ENCODE measurements at places on chromosomes 4 and X. TPM values are rescaled to one million over a fixed set of nuclear protein-coding genes. Genes with fewer than 3 reads are reported as not detected.

DNA sequence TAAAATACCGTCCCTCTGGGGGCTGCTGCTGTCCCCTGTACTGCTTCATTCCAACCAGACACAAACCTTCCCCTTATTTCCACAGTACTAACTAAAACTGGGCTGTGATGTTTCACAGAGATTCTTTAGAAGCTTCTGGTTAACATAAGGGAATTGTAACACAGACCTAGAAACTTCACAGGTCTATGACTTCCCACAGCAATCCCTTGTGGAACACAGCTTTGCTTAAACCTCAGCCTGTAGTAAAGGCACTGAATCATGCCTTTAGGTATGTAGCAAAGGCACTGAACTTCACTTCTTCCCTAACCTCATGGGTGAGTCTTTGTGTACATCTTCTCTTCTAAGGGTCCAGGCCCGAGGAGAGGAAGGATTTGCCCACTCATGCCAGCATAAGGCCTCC is 49.4 kb downstream of the SPINK2 start:
- DNase-seq = no peak

DNA sequence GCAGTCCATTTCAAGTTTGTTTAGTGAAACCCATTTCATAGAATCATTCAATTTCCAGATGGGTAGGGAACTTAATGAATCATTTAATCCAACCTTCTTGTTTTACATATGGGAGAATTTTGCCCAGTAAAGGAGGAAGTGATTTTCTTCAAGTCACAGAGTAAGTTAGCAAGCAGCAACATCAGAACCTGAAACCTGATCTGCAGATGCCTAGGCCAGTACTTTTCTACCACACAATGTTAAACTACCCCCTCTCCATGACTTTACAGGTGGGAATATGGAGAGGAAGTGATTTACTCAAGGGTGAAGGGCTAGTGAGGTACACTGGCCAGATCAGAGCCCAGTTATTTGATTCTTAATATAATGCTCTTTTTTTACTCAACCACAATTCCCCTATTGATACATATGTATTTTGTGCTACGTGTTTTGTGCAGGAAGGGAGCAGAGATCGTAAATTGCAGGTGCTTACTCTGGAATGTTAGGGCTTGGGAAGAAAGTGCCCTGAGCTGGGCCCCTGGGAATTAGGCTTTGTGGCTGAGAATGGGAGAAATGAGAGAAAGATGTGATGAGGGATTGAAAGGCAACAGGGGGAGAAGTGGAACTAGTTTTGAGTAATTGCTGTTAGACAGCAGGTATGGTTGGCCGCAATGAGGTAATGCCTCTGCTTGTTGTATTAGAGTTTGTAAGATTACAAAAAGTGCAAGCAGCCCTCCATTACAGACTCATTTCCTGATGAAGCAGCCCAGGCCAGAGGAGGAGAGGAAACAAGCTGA is 6.8 kb downstream of the LHFPL1 start:
- DNase-seq = no peak

DNA sequence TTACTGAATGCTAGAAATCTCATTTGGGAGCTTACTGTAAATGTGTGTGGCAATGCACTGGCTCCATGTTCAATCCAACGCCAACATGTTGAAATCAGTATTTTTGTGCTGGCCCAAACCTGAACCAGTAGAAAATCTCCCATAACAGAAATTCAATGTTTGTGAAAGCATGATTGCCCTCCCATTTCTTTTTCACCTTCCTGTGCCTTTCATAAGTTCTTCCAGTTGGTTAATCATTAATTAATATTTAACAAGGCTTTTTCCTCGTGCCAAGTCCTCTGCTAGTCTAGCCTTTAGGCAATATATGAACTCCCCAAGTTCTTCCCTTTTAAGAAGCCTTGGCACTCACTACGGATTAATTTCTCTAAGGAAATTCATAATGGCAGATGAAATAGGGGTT is 1.3 kb upstream of the PLS3 start:
- no peak for DNase-seq

DNA sequence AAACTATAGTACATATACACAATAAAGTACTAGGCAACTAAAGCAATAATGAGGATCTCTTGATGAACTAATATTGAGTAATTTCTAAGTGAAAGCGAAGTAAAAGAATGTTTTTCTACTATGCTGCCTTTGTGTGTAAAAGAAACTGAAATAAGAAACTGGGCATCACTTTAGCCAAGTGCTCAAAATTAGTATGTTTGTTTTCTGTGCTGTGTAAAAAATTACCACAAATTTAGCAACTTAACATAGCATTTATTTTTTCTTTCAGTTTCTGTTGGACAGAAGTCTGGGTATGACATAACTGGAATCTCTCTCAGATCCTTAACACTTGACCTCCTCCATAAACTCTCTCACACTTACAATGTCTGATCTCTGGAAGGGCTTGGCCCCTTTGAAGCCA is 687.1 kb upstream of the MAGEB2 start:
- no peak for DNase-seq

DNA sequence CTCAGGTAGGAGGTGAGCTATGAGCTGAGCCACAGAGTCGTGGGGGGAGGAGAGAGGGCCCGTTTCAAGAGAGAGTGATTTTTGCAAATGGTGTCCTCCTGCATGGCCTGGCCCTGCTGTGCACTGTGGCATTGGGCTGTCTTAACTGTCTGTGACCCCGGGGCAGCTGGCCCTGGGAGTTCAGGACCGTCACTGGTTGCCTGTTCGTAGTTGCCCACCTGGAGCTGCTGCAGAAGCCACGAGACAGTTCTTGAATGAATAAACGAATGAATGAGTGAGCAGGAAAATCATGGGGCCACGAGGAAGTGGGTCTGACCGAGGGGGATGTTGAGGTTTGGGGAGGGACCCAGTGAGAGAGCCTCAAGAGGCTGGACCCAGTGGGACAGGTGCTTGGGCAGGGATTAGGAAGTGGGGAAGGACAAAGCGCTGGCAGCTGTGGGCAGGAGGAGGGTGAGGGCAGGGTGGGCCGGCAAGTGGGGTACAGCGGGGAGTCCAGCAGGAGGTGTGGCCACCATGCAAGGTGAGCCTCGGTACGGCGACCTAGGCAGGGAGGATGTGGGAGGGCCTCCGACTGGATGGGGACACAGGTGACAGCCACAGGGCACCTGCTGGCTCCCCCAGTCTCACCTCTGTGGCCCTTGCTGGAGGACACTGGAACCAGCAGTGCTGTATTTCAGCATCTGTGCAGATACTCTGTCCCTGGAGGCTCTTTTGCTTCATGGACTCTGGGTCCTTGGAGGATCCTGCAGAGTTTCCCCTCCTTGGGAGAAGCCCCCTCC is 10.2 kb downstream of the RGS12 start:
- DNase-seq = no peak

GRCh38 chr4:17098996-17099395 is 200.6 kb upstream of the LDB2 start:
- no peak for DNase-seq

TCP11X1 gene
- not detected for total RNA-seq

CORIN gene
- total RNA-seq = 1.2 TPM

- no peak for DNase-seq
These were observed 45.6 kb downstream of the TMEM154 start for GRCh38 chr4:152634110-152634760.

GRCh38 chr4:186074189-186074588 is 5.2 kb downstream of the TLR3 start:
- no peak for DNase-seq

GRCh38 chr4:40283413-40283812 is 51.7 kb upstream of the CHRNA9 start:
- no peak for DNase-seq

DNA sequence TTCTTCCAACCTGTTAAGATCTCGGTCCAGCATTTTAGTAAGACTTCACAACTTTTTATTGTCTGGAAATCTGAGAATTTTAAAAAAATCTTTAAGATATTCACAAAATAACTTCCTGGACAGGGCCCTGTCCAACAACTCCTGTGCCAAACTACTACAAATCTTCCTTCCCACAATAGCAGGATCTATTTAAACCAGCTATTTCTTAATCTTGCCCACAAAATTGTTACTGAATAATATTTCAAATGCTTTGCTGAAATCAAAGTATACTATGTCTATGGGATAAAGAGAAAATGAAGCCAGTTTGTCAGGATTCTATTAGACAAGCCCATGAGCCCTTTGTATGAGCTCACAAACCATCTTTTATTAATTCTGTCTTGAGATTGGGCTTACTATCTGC is 104.1 kb upstream of the DDIT4L start:
- peak; percentile 39 for DNase-seq

GPC3 gene
- not detected for total RNA-seq

DNA sequence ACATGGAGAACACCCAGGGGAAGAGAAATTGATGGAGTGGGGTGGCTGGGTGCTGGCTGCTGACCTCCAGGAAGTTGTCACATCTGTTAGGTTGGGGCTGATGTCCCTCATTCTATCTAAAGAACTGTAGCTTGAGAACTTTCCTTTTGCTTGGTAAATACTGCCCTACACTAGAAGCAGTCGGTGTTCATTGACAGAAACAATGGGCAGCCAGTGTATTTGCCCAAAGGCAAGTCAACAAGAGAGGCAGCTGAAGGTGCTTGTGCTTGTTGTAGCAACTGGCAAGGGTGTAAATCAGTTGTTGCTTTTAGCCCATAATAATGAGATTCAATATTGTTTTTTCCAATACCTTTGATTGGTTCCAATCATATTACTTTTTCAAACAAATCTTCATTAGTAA is 956 bp downstream of the TMEM154 start:
- no peak for DNase-seq

BLOC1S4 gene
- total RNA-seq = 35.6 TPM

- DNase-seq = no peak
These were observed 100.3 kb upstream of the NDST4 start for GRCh38 chr4:115213716-115214115.

GRCh38 chr4:147737623-147738022 is 5.7 kb downstream of the ARHGAP10 start:
- DNase-seq = no peak

RNF150 gene
- total RNA-seq = 0.45 TPM

GRCh38 chr4:153114771-153115321 is 89.4 kb upstream of the TRIM2 start:
- DNase-seq = peak; percentile 78

GPR82 gene
- not detected for total RNA-seq

- no peak for DNase-seq
These were observed 56.7 kb downstream of the HTRA3 start for GRCh38 chr4:8326206-8326605.

DNA sequence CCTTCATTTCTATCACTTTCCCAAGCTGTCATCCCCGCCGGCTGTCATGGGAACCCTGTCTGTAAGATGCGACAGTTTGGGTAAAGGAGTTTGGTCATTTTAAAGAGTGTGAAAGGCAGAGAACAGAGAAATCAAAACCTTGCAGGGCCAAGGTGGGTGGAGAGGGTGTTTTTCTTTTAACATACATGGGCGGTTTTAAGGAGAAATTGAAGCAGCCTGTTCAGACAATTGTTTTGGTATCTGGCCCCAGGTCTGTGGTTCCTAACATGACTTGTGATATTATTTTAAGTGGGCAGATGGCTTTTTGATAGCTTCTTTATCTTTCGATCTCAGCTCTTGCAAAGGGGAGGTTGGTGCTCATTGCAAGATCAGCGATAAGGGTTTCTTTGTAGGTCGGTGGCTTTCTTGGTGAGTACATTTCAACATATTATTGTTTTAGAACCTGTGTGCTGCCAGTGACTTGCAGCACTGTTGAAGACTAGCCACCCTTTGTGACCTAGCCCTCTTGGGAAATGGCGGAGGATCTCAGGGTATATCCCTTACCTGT is 3.7 kb downstream of the PPP1R3F start:
- no peak for DNase-seq

SUPT20HL1 gene
- total RNA-seq = not detected

GRCh38 chrX:53795576-53795975 is 109.1 kb upstream of the HUWE1 start:
- DNase-seq = peak; percentile 1

DNA sequence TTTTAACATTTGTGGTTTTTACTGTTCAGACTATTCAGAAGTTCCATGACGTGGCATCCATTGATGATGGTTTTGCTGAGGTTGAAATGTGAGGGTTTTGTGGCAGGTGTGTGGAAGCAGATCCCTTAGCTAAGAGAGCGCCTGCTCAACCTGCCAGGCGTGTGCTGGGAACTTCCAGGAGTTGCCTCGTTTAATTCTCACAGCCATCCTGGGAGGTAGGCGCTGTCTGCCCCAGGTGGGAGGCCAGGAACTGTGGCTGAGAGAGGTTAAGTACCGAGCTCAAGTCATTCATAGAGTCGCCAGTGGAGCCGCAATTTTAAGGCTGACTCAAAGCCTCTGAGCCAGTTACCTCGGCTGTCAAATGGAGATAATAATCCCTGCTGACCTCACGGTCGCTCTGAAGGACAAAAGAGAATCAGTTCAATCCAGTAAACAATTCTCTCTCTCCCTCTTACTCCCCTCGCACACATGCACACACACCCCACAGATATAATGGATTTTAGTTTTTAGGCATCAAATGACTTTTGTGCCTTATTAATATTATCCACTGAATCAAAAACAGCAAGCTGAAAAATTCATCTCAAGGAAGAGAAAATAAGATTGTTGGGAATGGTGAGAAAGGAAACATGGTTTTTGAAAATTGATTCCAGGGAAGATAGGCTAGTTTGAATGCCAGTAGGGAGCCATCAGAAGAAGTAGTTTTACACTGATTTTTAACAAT is 171.3 kb downstream of the PTTG2 start:
- DNase-seq = peak; percentile 43

- no peak for DNase-seq
These were observed 321.3 kb downstream of the TMA16 start for GRCh38 chr4:163815776-163816175.

DNA sequence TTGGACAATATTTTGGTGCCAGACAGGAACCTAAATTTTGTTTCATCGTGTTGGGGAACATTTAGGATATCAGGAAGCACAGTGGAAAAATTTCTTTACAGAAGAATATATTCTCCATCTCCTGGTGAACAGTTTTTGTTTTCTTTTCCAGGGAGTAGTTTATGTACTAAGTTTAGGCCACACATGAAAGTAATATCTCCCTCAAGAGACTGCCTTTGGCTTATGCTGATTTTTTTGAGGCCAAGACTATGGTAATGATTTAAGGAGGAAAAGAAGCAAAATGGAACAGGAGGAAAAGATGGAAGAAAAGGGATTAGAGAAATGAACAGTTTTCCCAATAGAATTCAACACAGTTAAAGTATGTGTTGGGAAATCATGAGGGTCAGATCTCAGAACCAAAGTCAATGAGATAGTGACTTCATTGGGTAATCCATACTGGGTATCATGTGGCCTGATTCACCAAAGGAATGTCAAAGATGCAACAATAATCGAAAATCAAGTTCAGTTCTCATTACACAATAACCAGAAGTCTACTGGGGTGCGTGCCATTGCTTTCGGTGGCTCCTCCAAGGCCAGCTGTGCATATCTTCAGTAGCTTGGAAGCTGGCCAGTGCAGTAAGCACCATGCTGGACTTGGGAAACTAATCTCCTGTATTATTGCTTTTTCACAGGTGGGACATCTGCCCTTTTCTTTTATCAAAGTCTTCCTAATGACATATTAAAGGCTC is 234.8 kb downstream of the COL25A1 start:
- peak; percentile 90 for DNase-seq

STK32B gene
- 0.77 TPM for total RNA-seq

TRIM75 gene
- 0.13 TPM for total RNA-seq

GRCh38 chrX:39894683-39895082 is 203.1 kb downstream of the BCOR start:
- no peak for DNase-seq

- DNase-seq = no peak
These were observed 203.4 kb downstream of the SLC39A8 start for GRCh38 chr4:102141842-102142241.

Data from LHCN-M2 (cell line).